A549 treated with Hydrocortisone at 1 μM for 4 hours (cell line): ENCODE measurements at places on chromosomes 5 and 9. TPM values are rescaled to one million over a fixed set of nuclear protein-coding genes. Genes with fewer than 3 reads are reported as not detected.

Gene PCDHGA7
- 0.57 to 1.2 TPM (median 0.76 TPM) in 5 replicates for total RNA-seq

Gene OR1Q1
- not detected in 5 replicates for total RNA-seq

Gene TEX48
- total RNA-seq: not detected in 5 replicates

Gene BTNL3
- total RNA-seq: not detected in 5 replicates

Gene CDC25C
- 8.8 to 11.3 TPM (median 9.4 TPM) in 5 replicates for total RNA-seq

Gene TAL2
- 0.17 to 0.53 TPM (median 0.21 TPM) in 5 replicates for total RNA-seq

Gene HAVCR2
- 0.16 to 0.57 TPM (median 0.28 TPM) in 5 replicates for total RNA-seq

Gene GABBR2
- 0.15 to 0.49 TPM (median 0.20 TPM) in 5 replicates for total RNA-seq

Gene MAP1B
- 29.8 to 59.4 TPM (median 37.8 TPM) in 5 replicates for total RNA-seq

Gene LHX6
- 2.4 to 3.2 TPM (median 2.6 TPM) in 5 replicates for total RNA-seq
